Brain microvascular endothelial cell (primary cell): ENCODE measurements at places on chromosomes 12 and 14.
A peak's percentile ranks its signal among the peaks of the same experiment; 100 is the strongest.

- DNase-seq, result no peak
Observed at GRCh38 chr14:96783043-96783914, 13.9 kb upstream of the VRK1 start.

DNA sequence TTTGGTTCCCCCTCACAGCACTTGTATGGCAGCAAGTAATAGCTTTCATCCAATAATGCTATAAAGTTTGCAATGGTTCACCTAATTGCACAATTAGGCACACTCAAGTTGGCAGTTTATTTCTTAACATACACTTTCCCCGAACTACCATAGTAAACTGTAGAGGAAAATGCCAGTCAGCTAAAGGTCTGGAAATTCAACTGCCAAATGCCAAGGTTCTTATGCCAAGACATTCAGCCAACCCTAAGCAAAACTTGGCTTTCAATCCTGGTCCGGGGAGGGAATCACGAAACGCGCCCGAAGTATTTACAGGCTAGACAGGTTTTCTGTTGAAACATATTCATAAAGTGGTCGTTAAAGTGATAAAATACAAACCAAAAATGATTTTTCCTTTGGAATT, 1512.4 kb upstream of the FLRT2 start:
- no peak for DNase-seq

DNA sequence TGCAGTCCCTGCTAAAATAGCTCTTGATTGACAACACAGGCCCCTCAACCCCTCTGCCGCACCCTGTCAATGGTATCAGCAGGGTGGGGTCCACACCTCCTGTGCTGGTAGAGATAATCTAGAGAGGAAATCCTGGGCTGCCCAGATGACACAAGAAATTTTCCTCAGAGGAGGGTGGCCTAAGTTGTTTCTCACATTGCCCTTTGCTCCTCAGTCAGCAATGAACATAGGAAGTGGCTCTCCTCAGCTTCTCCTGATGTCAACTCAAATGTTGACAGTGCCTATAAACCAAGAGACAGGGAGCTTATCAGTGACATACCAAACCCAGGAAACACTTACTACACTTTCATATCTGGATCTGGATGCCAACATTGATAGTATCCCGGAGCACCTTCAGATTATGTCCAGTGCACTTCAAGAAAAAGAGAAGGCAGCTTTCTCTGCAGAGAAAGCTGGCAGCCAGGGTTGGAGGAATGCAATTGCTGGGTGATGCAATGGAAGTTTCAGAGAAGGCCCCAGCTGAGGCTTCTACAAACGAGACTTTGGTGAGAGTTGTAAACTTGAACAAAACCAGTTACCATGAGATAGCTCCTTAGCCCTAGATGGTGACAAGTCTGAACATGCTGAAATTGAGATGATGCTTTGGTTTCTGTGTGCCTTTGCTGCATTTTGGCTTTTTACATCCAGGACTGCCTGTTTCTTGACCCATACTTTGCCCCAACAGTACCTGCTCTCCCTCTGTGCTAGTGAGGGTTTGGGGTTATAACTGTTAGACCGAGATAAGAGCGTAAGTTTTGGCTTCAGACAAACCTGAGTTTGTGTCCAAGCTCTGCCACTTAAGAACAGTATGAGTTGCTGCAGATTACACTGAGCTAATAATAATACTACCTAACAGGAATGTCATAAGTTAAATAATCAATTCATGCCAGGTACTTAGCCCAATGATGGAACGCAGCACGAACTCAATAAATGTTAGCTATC, 183.5 kb downstream of the NUAK1 start:
- DNase-seq, result no peak

GRCh38 chr14:36208690-36209278, 32.3 kb upstream of the PTCSC3 start:
- no peak for DNase-seq

DNA sequence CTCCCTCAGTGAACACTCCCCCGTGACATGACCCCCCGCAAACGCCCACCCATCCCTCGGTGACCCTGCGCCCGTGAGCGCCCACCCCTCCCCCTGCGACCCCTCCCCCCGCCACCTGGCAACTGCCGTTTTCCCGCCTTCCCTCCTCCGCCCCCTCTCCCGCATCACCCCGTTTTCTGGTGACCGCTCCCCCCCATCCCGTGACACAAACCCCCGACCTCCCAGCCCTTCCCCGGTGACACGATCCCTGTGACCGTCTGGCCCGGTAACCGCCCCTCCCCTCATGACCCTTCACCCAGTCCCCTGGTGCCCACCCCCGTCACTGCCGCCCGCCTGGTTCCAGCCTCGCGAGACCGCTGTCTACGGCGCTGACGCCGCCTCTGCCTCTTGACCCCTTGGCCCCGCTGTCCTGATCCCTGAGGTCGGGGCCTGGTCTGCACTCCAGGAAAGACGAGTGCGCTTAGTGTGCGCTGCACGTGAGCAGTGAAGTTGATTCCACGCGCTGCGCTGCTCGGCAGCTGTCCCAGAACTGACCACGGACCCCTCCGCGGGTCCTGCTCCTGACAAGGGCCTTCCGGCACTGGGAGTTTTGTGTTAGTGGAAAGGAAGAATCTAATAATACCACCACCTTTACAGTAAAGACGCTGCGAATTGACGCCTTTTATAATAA, 59.4 kb downstream of the DDX51 start:
- no peak for DNase-seq

- DNase-seq, result no peak
Observed at GRCh38 chr14:101207041-101207440, 303.5 kb upstream of the RTL1 start.

DNA sequence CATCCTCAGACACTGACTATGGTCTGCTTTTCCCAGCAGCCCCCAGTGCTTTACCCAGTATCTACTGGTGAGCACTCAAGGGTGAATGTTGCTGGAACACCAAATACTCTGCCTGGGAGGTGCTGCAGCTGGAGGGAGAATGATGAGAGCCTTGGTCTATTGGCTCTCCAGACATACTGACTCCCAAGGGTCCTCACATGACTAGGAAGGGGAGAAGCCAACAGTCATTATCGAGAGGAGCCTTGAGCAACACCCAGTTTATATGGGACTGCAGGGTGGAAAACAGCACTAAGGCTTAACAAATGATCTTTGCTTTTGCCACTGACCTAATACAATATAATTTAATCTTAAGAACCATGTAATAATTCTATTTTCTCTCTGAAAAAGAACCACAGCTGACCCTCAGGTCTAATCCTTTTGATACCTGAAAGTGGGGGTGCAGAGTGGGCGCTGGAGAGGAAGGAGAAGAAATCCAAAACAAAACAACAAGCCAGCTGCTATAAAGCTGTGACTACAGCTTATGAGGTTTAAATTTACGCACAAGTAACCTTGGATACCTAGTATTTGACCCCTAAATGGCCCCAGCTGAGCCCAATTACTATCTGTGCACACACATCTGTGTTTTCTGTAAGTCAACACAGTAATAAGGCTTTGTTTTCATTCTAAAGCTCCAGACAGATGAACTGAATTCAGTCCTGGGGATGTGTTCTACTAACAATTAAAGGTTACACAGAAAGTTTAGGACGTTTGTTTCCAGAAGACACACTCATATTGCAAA, 107.8 kb upstream of the GRIP1 start:
- no peak for DNase-seq

GRCh38 chr12:52913431-52913821, 8.6 kb upstream of the KRT8 start:
- no peak for DNase-seq

DNA sequence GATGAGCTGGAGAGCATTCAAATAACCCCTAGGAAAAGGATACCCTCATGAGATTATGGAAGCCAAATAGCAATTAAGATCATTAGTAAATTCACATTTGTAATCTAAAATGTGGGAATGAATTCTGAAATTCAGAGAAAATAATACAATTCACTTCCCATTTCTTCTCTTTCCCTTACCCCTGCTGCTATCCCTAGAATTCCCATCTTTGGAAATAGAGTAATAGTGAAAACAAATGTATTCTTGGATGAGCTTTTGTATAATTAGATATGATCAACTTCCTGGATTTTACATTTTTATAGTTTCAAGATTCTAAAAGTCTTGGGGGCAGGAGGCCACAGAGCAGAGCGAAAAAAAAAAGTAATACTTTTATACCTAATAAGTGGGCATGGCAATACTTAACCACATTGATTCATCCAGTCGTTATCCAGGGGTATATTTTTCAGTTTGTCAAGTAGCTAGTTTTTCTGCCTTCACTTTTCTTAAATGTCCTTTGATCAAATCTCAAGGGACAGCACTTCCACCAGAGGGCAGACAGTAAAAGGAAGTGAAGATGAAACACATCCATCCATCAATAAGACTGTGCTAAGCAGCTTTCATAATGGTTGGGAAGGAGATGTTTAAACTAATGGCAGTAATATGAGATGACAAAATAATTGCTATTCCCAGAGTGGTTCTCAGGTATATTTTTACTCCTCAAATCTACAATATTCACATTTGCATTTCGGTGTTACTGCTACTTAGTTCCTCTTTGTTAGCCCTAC, 401.3 kb downstream of the DIO2 start:
- DNase-seq, result peak; percentile 45

- peak; percentile 40 for DNase-seq
Observed at GRCh38 chr14:63852817-63853731, at the start of gene SYNE2. TSS of gene SYNE2 (plus strand) at chr14:63853004. CDS start at chr14:63909149, 56,145 bp downstream.

GRCh38 chr12:55926738-55927587, 731 bp downstream of the PYM1 start:
- DNase-seq, result peak; percentile 88

GRCh38 chr12:43292699-43293098, 259.3 kb downstream of the ADAMTS20 start:
- DNase-seq, result no peak

- DNase-seq, result no peak
Observed at GRCh38 chr12:25771041-25771440, 187.4 kb upstream of the RASSF8 start.

- no peak for DNase-seq
Observed at GRCh38 chr14:25848601-25849000, 749.2 kb downstream of the NOVA1 start.

DNA sequence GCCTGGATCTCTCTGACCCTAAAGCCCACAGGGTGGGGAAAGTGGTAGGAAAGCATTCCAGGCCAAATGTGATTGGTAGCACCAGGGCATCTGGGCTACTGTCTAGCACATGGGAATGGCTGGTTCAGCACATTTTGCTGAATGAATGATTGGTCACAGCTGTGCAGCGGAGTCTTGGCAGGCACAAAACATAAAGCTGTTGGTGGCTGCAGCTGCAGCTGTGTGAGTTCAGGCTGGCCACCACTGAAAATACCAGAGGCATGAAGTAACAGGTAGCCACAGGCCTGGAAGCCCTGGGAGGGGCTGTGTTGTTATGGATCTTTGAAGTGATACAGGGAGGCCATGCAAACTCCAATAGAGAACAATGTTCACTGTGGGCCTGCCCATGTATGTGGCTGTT, 72.7 kb downstream of the MYRFL start:
- DNase-seq, result peak; percentile 83

GRCh38 chr12:72098622-72099021, 160.0 kb downstream of the TPH2 start:
- no peak for DNase-seq

GRCh38 chr12:100365411-100365810, 8.5 kb downstream of the SLC17A8 start:
- DNase-seq, result no peak

GRCh38 chr14:99603471-99604277, at the start of gene CCDC85C:
TSS of gene CCDC85C (minus strand) at chr14:99604207. CDS start at chr14:99603959, 248 bp downstream.
- no peak for DNase-seq

DNA sequence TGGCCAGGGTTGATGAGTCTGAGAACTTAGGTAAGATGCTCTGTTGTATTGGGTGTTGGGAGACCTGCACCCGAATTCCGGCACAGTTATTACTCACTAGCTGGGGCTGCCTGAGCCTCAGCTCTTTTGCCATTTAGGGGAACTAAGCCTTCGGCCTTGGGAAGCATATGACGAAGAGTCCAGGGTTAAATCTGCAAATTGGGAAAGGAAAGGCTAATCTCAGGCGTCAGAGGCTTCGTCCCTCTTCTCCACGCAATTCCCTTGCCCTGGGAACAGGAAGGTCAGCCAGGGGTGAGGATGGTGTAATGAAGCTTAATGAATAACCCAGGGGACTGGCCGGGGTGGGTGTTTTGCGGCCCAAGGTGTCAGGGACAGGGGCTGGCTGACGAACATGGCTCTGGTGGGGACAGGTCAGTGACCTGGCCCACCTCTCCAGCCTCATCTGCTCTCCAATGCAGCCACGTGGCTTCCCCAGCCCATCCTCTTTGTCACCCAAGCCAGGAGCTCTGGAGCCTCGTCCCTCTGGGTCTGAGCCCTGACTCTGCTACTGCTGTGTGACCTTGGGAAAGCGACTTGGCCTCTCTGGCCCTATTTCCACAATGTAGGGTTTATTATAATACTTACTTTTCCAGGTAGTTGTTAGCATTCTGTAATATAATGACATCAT, 3.8 kb upstream of the SDSL start:
- no peak for DNase-seq

GRCh38 chr14:95895720-95896119, 19.1 kb downstream of the TUNAR start:
- DNase-seq, result no peak

DNA sequence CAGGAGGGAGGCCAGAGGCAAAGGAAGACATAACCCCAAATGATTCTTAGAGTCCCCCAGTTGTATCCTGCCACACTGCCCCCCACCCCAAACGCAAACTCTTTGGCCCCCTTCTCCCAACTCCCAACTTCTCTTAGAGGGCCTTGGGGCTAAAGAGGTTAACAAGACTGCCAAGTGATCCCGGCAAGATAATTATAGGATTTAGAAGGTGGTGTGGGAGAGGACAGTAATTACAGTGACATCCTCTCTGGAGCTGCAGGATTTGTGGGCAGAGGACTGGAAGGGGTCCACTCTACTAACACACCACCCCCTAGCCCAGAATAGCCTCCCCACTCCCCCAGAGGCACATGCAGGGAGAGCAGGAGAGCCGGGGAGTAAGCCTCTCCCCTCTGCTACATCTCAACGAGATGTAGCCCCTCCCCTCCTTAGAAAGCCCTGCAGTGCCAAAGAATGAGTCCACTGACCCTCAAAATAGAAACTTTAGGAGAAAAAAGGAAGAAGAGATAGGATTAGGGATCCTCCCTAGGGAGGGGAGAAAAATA, 5.3 kb upstream of the GDF11 start:
- no peak for DNase-seq

DNA sequence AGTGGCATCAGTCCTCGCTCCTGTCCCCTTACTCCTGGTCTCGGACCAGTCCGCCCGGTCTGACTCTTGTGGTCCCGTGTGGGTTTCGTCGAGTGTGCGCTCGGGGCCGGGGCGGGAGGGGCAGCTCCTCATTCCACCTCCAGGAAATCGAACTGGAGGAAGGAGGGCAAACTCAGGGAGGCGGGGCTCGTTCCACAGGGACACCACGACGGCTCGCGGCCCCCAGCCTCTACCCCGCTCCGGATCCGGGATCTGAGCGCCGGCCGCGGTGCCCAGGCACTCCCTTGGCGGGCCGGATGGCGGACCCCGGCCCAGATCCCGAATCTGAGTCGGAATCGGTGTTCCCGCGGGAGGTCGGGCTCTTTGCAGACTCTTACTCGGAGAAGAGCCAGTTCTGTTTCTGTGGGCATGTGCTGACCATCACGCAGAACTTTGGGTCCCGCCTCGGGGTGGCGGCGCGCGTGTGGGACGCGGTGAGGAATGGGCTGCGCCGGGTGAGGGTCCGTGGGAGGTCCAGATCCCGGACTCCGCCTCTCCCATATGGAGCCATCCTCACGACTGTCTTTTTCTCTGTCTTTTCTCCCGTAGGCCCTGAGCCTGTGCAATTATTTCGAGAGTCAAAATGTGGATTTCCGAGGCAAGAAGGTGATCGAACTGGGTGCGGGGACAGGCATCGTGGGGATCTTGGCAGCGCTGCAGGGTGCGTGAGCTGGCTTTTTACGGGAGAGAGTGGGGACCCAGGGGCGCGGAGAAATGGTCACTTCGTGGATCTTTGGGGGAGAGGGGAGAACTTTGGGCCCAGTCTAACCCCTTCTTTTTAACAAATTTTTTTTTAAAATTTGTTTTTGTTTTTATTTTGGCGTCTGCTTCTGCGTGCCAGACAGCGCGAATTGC, at the start of gene EEF1AKMT3:
TSS of gene EEF1AKMT3 (plus strand) at position 186 of the 894 bp plus-strand sequence. CDS start at position 297, 111 bp downstream.
- DNase-seq, result peak; percentile 33
